ENCODE measurements at places on chromosomes 6 and 20.

GRCh38 chr6:135018052-135018451, 36.6 kb downstream of the HBS1L start:
- no peak for DNase-seq

- no peak for DNase-seq
Observed at GRCh38 chr20:37567671-37568588, 40.3 kb upstream of the BLCAP start.

GRCh38 chr6:79062708-79063107, 15.3 kb downstream of the PHIP start:
- no peak for DNase-seq

GRCh38 chr20:19301843-19302242, 89.4 kb downstream of the SLC24A3 start:
- no peak for DNase-seq

DNA sequence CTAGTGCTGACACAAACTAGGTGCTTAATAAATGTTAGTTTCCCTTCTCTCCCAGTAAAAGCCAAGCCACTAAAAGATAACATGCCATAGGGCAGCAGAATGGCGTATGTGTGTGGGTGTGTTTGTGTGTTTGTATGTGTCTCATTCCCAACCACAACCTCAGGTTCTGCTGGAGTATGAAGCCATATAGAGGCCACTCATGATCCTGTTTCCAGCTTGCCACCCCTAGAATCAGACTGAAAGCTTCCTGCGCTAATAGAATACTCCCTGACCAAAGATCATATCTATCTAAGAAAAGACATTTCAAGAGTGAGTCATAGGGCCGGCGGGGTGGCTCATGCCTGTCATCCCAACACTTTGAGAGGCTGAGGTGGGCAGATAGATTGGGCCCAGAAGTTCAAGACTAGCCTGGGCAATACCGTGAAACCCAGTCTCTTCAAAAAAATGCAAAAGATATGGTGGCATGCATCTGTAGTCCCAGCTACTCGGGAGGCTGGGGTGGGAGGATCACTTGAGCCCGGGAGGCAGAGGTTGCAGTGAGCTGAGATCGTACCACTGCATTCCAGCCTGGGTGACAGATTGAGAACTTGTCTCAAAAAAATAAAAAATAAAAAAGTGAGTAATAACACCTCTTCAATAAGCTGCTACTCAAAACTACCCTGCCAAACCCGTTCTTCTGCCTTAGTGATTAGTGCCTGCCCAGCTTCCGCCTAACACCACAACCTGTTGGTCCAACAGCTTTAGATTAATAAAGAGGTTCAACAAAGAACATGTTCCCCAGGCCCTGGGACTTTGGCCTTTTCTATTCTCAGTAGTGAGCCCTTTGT, 11.8 kb upstream of the SNRPC start:
- DNase-seq = no peak

GRCh38 chr6:37952027-37952426, 132.5 kb downstream of the ZFAND3 start:
- DNase-seq = no peak

- no peak for DNase-seq
Observed at GRCh38 chr6:130113201-130113710, 94.9 kb downstream of the L3MBTL3 start.

DNA sequence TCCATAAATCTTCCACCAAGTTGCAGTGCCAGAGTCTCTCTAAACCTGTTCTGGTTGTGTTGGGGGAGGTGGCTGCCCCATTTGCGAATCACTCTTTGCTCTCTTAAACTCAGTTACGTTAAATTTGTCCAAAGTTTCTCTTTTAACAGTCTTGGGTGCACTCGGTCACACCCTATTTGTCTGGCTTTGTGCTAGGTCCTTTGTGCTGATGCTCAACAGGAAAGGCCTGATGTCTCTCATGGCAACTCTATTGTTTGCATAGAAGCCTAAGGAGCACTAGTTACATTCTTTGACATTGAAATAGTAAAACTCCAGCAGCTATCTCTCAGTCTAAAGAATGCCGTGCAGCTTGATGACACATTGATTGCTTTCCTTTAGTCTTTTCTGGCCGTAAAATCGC, 105.1 kb downstream of the TRMT11 start:
- DNase-seq = no peak

- DNase-seq = no peak
Observed at GRCh38 chr6:96124778-96125177, 109.0 kb downstream of the FUT9 start.

- DNase-seq = no peak
Observed at GRCh38 chr20:45971425-45971674, 653 bp downstream of the ZNF335 start.

DNA sequence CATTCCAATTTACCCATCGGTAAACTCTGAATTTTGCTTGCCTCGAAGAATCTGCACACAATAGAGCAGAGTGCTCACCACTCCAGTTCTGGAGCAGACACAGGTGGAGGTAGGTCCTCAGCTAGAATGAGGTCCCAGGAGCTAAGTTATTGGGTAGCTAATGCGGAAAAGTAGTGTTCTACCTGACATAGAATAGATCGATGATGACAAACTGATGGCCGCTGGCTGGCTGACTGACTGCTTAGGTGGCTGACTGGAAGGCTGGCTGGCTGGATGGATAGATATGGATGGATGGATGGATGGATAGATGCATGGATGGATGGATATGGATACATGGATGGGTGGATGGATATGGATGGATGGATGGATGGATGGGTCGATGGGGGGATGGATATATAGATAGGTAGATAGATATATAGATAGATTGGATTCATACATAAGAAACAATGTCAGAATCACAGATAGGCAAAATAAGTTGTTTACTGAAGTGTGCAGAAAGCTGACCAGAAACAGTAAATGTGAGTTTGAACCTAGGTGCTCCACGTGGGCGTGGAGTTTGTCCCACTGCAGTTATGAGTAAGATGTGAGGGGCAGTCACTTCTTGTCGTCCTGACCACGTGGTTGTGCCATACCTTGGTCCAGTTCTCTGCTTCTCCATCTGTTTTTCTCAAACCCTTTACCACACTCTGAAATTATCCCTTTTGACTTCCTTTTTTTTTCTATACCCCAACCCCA, 62.1 kb downstream of the TBXT start:
- DNase-seq = no peak

GRCh38 chr6:116766506-116767176, 1.1 kb upstream of the FAM162B start:
- DNase-seq = no peak

GRCh38 chr20:45465491-45466266, 3.9 kb upstream of the WFDC2 start:
- DNase-seq = no peak

- DNase-seq = no peak
Observed at GRCh38 chr6:138031850-138032249, 75.4 kb downstream of the PERP start.

DNA sequence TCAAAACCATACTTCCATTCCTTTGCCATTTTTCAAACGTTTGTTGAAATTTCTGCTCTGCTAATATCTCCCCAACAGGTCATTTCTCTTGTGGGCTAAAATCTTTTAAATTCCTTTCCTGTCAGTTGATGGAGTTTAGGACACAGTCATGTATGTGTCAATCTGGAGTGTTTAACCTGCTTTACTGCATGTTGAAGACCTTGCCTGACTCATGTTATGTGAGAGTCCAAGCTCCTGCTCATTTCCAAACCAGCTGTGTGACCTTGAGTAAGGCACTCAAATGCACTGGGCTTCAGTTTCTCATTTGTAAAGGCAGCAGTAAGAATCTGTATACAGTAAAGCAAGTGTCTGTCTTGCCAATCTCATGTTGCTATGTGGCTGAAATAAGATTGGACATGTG, 171.9 kb upstream of the SPACA1 start:
- DNase-seq = no peak

DNA sequence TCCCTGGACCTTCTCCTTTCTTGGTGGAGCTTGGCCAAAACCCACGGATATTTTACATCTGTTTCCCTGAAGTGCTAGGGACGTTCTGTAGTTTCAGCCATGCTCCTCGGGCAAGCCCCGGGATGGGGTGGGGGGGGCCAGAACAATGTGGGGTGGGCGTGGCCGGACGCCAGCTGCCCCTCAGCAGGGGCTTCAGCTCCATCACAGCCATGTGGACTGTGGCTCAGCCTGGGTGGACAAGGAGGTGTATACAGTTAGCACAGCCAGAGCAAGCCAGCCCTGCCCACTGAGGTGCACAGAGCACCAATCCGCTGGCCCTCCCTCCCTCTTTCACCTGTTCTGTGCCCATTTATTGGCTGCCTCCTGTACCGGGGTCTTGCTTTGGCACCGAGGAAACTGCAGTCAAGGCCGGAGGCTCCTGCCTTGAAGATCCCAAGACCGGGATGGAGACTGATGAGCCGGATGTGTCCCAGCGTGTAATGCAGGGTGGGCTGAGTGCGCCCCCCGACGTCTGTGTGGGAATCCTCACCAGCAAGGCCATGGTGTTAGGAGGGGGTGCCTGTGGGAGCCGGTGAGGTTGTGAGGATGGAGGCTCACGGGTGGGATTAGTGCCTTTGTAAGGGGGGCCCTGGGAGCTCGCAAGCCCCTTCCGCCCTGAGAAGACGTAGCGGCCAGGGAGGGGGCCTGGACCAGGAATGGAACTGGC, 28.0 kb downstream of the FRMD1 start:
- no peak for DNase-seq

DNA sequence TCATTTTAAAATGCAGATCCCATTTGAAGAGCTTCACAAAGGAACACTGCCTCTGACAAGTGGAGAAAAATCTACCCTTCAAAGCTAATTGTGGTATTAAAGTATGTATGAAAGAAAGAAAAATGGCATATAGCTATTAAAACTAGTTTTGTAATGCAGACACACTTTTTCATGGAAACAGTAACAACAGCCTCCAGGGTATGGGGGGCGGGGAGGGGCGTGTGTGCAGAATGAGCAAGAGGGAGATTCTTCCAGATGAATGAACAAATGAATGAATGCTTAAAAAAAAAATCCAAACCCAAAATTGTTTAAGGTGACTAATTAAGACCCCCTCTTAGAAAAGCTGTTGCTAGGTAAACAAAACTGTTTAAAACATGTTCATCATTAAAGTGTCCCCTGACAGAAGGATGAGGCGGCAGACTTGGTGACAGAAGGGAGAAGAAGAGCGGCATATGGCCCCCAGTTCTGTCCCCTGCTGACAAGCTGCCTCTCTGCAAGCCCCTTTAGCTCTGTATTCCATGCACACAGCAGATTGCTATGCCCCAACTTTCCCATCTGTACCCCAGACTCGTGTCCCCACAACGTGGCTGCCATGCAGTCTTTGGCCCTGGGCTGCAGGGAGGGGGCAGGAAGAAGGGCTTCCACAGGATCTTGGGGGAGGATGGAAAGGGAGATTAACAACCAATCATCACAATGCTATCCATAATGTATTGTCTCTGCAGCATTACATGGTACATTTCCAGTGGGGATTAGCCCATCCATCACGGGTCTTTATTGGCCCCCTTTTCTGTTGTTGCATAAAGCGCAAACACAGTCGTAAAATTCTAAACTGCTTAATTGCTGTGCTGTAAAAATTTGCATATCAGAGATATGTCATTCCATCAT, 108.4 kb upstream of the OLIG3 start:
- no peak for DNase-seq

DNA sequence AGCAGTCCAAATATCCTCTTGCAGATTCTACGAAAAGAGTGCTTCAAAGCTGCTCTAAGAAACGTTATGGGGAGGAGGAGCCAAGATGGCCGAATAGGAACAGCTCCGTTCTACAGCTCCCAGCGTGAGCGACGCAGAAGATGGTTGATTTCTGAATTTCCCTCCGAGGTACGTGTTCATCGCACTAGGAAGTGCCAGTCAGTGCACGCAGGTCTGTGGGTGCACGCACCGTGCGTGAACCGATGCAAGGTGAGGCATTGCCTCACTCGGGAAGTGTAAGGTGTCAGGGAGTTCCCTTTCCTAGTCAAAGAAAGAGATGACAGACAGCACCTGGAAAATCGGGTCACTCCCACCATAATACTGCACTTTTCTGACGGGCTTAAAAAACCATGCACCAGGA, 272.1 kb upstream of the DEFB115 start:
- DNase-seq = no peak

DNA sequence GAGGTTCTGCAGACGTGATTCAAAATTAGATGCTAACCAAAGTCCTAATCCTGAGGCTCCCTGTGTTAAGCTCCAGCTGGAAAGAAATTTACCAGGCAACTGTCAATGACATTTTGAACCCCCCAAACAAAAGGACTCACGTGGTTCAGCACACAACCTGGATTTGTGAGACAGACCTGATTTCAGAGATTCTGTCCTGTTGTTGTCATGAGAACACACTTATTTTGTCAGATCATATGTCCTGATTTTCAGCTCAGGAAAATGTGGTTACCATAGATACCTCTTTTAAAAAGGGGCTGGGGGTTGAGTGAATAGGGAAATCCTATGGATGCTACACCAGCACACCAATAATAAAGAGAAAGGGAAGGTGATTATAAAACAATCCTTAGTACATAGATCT, 61.6 kb downstream of the MTFR2 start:
- no peak for DNase-seq

GRCh38 chr6:159862103-159862502, 28.7 kb upstream of the MAS1 start:
- DNase-seq = no peak

- no peak for DNase-seq
Observed at GRCh38 chr6:140050101-140050995, 675.9 kb upstream of the CITED2 start.

DNA sequence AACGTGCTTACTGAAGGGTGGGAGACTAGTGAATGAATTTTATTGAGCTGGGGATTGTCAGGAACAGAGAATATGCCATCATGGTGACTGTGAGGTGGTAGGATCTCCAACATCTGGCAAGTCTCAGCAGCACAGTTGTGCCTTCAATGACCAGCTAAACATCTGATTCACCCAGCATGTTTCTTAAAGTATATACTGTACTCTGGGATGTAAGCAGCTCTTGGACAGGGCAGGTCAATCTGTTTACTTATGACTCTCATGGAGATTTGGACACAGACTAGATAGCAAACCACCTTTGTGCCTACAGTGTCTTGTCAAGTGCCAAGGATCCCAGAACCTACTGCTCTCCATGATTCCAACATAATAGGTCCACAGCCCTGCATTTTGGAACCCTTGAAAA, 801.0 kb upstream of the CITED2 start:
- DNase-seq = no peak

GRCh38 chr6:4803343-4803744, 27.1 kb downstream of the CDYL start:
- DNase-seq = no peak

DNA sequence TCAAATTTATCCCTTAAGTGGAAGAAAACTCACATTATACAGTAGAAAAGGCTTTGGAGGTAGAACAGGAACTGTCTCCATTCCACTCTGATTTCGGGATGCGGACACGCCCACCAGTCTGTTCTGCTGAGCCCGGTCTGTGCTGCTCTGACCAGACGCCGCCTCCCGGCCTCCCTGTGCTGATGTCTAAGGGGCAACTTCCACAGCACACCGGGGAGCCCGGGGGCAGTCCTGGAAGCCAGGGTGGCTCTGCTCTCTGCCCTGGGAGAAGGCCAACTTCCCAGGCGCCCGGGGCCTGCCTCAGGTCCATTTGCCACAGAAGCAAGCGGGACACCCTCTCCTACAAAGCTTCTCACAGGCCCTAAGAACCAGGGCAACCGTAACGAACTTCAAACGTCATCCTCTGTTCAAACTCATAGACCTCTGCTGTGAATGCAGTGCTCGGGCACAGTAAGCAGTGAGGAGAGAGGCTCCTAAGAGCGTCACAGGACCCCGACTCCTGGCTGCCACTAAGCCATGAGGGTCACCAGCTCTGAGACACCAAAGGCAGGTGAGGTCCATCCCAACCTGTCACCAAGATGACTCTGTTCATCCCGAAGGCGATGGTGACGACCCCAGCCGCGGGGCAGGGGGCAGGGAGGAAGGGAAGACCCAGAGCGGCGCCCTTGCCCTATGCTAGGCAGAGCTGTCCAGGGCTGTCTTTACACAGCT, 5.6 kb downstream of the TAF4 start:
- DNase-seq = no peak
